ENCODE measurements at places on chromosomes 3 and 15.
A peak's percentile ranks its signal among the peaks of the same experiment; 100 is the strongest.

DNA sequence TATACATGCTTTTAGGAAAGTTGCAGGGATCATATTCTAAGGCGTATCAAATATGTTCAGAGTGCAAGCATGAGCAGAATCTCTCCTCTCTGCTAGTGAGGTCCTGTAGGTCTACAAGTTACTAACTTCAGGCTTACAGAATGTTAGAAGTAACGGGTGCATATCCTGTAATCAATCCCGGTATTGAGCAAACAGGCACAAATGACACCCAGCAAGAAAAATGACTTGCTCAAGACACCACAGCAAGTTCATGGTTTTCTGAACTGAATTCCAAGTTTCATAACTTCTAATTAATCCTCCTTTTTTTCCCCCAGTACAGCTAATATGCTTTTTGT is 353.9 kb upstream of the TPRG1 start:
- no peak overlapping the region for H3K27ac ChIP-seq
- DNase-seq = no peak
- no peak overlapping the region for H3K4me3 ChIP-seq
- H3K4me1 ChIP-seq = peaks cover 6% of the 10 kb centered on the region
- H3K36me3 ChIP-seq = no peaks in the 10 kb centered on the region
- no peaks in the 10 kb centered on the region for H3K27me3 ChIP-seq

DNA sequence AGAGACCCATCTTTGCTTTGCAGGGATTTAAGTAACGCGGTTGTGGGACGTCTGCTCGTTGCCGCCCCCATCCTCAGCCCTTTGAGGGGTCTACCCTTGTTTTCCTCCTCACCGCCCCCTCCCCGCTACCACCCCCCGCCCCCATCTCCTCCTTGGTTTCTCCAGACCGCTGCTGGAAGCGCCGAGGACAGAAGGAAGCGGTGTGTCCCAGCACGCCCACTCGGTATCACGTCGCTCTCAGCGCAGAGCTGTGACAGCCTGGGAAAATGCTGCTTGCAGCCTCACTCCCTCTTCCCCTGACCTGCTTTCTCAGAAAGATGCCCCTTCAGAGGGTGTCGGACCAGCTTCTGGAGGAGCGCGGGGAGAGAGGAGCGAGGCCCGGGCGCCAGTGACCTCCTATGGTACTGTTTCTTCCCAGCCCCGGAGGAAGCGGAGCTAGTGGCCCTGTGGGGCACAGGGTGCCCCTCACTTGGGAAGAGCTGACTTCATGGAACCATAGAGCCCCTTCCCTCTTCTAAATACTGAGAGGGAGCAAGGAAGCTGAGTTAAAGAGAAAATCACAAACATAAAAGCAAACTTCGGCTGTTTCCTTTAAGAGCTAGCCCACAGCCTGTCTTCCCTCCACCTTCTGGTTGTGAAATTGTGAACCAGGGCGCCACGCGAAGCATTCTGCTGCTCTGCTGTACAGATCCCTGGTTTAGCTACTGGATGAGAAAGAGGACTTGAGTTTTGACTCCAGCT is 698 bp downstream of the IL1RAP start:
- peak overlapping the region; percentile 58 for H3K27ac ChIP-seq
- H3K36me3 ChIP-seq = peaks cover 28% of the 10 kb centered on the region
- no peaks in the 10 kb centered on the region for H3K27me3 ChIP-seq
- H3K4me1 ChIP-seq = peaks cover 34% of the 10 kb centered on the region
- peak overlapping the region; percentile 70 for H3K4me3 ChIP-seq

DNA sequence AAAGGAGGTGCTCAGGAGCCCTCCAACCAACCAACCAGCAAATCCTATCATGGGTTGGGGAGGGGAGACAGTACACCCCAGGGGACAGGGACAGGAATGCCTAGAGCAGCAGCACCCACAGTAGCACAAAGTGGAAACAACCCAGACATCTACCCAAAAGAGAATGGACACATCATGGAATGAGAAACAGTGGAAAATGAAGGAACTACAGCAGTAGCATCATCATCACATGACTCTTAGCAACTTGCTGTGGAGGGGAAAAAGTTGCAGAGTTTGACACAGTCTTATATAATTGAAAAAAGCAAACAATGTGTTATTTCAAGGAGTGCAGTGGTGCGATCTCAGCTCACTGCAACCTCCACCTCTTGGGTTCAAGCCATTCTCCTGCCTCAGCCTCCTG is 11.0 kb downstream of the C3orf22 start:
- DNase-seq = no peak
- no peaks in the 10 kb centered on the region for H3K4me1 ChIP-seq
- no peaks in the 10 kb centered on the region for H3K27me3 ChIP-seq
- H3K27ac ChIP-seq = no peak overlapping the region
- no peak overlapping the region for H3K4me3 ChIP-seq

- no peak overlapping the region for H3K27ac ChIP-seq
- no peaks in the 10 kb centered on the region for H3K4me1 ChIP-seq
- no peak for DNase-seq
- H3K36me3 ChIP-seq = no peaks in the 10 kb centered on the region
- no peak overlapping the region for H3K4me3 ChIP-seq
Measured at GRCh38 chr3:126667631-126668449, 12.9 kb upstream of the TXNRD3 start.

GRCh38 chr15:91171334-91171733 is 71.3 kb downstream of the SV2B start:
- no peak overlapping the region for H3K4me3 ChIP-seq
- H3K4me1 ChIP-seq = no peaks in the 10 kb centered on the region
- DNase-seq = no peak
- H3K27ac ChIP-seq = no peak overlapping the region

Measured in RWPE2 (cell line).